ENCODE measurements at places on chromosomes 12 and 14.
A peak's percentile ranks its signal among the peaks of the same experiment; 100 is the strongest.

GRCh38 chr14:23365732-23366425 lies 907 bp upstream of the EFS start:
- peak; percentile 54 for DNase-seq

GRCh38 chr12:121934309-121934664 lies 15.9 kb downstream of the CFAP251 start:
- DNase-seq = no peak

DNA sequence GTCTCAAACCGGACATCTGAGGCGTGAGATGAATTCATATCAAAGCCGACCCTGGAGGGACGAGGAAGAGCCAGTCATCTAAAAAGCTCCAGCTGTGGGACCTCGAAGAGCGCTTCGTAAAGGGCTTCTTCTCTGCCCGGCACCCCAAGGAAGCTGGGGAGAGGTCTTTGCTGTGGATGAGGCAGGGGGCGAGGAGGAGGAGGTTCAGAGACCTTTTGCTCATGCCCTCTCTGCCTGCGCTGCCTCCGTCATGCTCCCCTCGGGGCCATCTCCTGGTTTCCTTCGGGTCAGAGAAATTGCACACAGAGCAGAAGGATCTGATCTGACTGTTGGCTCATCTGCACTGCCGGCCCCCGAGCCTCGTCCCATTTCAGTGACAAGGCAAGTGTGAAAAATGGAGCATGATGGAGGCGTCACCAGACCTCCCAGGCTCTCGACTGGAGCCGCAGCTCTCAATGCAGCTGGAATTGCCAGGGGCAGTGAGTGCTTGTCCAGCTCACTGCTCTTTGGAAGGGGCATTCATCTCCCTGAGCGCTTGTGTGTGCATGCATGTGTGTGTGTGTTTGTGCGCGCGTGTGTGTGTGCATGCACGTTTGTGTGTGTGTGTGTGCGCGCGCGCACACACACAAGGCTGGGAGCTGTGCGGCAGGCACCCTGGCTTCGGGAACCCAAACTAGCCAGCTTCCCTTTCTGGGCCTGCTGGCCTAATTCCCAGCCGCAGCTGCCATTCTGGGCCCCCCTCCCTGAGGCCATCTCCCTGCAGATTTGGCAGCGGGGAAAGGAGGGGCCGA lies 9.2 kb downstream of the CABP1 start:
- DNase-seq = no peak

DNA sequence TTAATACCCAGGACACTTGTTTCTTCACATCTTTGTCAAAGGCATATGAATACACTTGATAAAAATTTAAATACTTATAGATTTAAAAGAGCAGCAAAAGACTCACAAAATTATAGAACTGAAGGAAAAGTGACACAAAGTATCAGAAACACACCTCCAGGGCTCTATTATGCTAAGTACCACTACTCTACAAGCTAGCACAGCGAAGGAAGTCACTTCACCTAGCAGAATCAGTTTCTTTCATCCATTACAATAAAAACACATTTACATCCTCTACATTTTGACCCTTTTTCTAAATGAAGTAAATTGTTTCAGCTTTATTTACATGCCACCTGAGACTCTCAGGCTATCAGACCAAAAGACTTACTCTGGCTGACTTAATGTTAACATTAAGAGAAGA lies 26.6 kb upstream of the PTPRB start:
- no peak for DNase-seq

DNA sequence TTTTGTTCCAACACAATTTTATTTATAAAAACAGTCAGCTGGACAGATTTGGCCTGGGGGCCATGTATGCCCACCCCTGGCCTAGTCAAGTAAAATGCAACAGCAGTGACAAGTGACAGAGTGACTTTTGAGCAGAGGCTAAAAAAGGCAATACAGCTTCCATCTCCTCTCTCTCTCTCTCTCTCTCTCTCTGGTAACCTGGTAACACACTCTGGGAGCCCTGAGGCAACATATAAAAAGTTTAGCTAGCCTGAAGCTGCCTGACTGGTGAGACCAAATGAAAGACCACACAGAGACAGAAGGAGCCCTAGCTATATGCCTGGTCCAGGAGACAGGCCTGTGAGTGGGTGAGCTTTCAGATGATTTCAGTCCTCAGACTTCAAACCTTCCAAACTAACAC lies 105.4 kb downstream of the DENND5B start:
- no peak for DNase-seq
